NCI-H2081 treated with DMSO at 0.1 percent for 48 hours (cell line): ENCODE measurements at places on chromosomes 6 and 20.

DNA sequence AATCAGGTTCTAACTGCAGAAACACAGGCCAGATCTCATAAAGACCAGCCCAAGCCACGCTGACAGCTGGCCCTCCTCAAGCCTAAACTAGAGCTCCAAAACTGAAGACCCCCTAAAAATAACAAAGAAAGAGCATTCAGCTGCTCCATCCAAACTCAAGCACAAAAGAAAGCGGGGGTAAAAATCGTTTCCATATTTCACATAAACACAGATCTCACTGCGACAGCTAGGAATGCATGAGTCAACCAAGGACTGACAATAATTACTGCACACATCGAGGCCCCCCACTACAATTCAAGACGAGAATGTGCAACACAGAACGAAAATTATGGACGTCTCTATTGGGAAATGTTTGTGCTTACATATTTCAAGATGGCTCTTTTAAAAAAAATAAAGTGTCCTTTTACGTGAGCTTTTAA, 31.1 kb downstream of the CNKSR3 start:
- DNase-seq, result no peak

GRCh38 chr6:43964659-43965570, 162.3 kb downstream of the MRPL14 start:
- no peak for DNase-seq

GRCh38 chr6:166617359-166617758, 9.7 kb downstream of the RPS6KA2 start:
- DNase-seq, result no peak

DNA sequence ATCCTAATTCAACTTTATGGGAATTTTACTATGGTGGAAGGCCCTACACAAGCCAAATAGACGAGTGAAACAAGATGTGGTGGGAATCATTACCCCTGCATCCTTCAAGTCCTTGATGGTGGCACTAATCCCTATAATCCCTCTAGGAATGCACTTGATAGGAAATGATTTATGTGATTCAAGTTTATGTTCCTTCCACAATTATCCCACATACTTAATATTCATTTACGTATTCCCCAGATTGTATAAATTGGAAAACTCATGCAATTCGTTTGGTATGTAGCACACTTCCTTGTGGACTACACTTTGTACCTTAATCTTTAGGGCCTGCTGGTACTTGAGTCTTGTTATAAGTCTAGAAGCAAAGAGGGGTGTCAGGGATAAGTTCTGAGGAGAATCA, 40.8 kb downstream of the PKIB start:
- no peak for DNase-seq

DNA sequence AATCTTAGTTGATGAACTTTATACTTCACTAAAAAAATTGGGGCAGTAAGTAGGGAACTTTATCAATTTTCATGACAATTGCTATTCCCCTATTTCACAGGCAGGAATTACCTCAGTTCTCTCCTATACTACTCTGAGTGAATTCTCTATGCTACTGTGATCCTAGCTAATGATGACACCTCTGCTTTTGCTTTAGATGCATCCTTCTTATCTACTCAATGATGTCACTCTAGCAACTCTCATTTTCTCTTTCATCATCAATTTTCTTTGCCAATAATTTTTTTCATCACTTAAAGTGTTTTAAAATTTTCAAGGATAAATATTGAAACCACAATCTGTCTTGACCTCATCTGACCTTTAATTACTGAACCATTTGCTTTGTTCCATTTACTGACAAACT, 8.1 kb downstream of the DEFB114 start:
- no peak for DNase-seq

DNA sequence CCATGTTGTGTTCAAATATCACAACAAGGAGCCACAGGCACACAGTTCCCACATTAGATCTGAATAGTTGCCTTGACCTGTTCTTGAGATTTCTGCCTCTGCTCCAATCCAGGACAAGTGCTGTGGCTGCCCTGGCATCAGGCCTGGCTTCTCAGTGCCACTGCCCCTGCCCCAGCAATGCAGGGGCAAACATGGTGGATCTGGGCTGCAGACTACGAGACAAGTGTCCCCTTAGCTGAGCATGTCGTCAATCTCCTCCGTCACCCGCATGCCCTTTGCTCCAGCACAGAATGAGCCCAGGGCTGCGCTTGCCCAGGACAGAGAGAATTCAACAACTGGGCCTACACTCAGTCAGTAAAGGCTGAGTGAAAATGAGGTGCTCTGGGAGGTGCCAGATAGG, 201.6 kb downstream of the SYNDIG1 start:
- no peak for DNase-seq

DNA sequence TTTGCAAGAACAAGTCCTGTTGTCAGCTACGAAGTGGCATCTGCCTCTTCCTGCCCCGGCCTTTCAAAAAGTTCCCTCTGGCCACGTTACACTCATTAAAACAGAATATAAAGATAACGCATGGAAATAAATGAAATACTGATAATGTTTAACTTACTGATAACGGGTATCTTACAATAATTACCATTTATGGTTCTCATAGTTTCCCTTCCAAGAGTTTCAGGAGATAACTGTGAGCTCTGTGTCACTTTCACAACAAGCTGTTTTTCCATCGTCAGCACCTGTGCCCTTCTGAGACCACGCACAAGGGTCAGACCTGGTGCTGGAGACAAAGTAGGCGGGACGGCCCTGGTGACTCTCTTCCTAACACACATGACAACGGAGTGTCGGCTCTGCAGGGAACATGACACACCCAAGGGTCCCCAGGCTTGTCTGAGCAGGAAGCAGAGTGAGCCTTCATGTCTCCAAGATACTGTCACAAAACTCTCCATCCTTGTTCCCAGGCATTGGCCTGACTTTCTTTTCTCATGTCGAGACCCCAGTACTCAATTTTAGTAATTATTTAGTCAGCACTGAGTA, 86.2 kb upstream of the THBS2 start:
- DNase-seq, result no peak

- DNase-seq, result no peak
Measured at GRCh38 chr6:158376631-158377081, 64.4 kb downstream of the TULP4 start.

GRCh38 chr6:7324520-7324919, 11.5 kb upstream of the SSR1 start:
- no peak for DNase-seq

GRCh38 chr20:48652961-48653705, 174.7 kb downstream of the PREX1 start:
- no peak for DNase-seq

GRCh38 chr6:112879920-112880413, 532.8 kb downstream of the RFPL4B start:
- no peak for DNase-seq

- no peak for DNase-seq
Measured at GRCh38 chr6:52243282-52243893, 912 bp downstream of the IL17F start.

DNA sequence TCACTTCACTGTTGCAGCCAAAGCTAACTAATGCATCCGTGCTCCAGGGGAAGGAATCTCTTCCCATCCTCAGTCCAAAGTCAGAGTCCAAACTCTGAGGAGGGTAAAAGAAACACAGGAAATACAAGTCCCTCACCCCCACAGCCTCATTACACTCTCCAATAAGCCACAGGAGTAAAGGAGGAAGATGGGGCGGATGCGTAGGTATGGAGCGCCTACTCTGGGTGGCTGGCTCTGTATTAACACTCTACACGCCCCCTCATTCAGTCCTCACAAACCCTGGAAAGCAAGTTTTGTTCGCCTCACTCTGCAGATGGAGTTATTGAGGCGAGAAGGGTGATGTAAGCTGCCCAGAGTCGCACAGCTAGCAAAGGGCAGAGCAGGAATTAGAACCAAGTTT, 242.9 kb downstream of the NRN1 start:
- DNase-seq, result no peak

GRCh38 chr6:8269094-8269493, 166.3 kb downstream of the SLC35B3 start:
- DNase-seq, result no peak

DNA sequence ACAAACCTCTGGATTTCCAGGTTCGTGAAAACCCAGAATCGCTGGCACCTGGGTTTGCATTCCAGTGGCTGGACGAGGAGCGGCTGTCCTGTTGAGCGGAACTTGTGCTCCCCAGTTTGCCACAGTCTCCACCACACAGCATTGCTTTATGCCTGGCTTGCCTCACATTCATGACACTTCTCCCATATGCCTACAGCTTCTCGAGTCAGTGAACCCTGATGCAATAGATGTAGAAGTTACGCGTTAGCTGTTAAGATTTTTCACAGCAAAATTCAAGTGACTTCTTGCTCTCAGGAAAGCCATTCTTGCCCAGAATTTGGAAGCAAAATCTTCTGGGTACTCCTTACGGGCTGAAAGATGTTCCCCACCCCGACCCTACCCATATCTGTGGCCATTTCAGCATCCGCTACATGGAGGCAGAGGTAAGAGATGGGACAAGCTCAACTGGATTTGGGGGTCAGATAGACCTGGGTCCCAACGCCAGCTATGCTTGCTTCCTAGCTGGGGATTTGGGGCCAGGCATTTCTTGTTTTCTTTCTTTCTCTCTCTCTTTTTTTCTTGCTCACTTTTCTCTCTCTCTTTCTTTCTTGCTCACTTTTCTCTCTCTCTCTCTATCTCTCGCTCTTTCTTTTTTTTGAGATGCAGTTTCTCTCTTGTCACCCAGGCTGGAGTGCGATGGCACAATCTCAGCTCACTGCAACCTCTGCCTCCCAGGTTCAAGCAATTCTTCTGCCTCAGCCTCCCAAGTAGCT, 12.4 kb upstream of the GDAP1L1 start:
- DNase-seq, result no peak

DNA sequence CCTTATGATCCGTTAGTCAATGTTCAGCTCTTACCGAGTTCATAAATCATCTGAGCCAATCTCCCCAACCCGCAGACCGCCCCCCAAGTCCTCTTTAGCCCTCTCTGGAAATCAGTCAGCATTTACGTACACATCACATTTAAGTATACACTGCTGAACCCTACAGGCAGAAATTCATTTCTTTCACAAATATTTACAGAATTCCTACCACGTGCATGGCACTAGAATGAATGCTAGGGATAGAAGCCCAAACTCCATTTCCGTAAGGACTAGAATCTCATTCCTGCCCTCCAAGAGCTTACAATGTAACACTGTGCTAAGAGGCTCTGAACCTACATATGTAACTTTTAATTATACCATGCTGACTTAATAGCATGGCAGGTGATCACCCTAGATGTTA, 1.8 kb downstream of the OSER1 start:
- DNase-seq, result no peak

- DNase-seq, result no peak
Measured at GRCh38 chr20:32078791-32079190, 26.7 kb downstream of the HCK start.

GRCh38 chr6:92942549-92942948, 476.8 kb downstream of the EPHA7 start:
- no peak for DNase-seq

- DNase-seq, result no peak
Measured at GRCh38 chr20:24518515-24518914, 49.1 kb downstream of the SYNDIG1 start.

- DNase-seq, result no peak
Measured at GRCh38 chr20:4082406-4083097, 67.2 kb upstream of the RNF24 start.

DNA sequence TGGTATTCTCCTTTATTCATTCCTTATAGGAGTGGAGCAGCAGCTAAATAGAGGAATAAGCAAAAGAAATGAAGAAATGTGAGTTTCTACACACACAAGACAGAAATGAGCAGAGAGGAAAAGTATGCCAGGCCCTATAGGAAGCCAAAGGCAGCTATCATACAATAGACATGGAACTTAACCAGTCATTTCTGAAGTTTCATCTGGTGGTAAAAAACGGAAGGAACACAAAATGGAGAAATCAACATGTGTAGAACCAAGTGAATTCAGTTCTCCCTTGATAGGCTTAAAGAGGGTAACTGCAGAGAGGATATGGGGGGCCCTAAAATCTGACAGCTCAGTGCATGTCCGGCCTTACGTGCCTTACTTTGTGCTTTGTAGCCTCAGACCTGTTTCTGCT, 44.6 kb downstream of the TSBP1 start:
- DNase-seq, result no peak

DNA sequence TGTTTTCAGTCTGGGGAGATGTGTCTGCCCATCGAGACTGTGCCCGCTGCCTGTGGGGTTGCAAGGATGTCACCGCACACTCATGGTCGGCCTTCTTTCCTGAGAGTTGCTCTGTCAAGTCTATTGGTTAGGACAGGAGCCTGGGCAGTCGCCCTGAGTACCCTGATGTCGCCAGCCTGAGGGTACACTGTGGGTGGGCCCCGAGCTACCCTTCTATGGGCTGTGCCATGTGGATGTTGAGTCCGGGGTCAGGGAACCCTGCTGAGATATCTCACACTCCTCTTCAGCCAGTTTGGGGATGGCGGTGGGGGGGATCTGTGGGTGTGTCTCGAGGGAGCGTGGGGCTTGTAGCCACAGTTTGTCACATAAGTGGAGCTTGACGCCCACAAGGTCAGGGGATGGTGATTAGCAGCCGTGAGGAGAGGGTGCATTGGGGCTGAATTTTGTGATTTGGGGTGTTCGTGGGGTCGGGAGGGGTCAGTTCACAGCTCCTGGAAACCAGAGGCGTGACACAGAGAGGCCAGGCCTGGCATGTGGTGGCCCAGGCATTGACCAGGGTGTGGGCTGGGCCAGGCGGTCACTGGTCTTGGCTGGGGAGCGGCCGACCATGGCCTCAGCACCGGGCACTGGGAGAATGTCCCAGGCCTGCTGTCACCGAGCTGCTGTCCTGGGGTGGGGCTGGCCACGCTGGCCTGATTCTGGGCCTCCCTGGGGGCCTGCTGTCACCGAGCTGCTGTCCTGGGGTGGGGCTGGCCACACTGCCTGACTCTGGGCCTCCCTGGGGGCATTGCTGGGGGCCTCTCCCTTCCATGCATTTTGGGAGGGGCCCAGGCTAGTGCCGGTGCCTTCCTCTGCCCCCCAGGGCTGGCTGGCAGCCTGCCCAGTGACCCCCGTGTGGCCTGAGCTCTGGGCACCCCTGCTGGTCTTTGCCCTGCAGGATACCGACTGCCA, 1.6 kb upstream of the NPBWR2 start:
- no peak for DNase-seq

- DNase-seq, result peak; percentile 22
Measured at GRCh38 chr6:13248053-13248452, 80.3 kb downstream of the TBC1D7 start.

DNA sequence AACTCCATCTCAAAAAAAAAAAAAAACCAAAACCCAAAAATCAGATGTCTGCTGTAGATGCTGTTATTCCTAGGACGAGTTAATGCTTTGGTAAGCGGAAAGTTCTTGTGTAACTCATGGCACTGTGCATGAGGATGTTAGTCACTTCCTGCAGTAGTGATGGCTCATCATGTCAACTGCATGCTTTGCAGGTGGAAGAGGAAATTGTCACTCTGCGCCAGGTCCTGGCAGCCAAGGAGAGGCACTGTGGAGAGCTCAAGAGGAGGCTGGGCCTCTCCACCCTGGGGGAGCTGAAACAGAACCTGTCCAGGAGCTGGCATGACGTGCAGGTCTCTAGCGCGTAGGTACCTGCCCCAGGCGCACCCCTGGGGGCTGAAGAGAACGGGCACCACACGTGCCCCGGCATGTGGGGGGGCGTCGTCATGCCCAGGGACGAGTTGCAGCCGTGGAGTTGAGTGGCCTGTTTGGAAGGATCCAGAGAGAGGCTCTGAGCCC, 8.5 kb downstream of the TPD52L2 start:
- DNase-seq, result no peak

GRCh38 chr6:25327432-25327831, 48.3 kb downstream of the CARMIL1 start:
- no peak for DNase-seq

- DNase-seq, result no peak
Measured at GRCh38 chr6:105179244-105180065, at the start of gene POPDC3. Gene POPDC3, minus strand, starts transcription at chr6:105180014. Its CDS starts 18,105 bp downstream, at chr6:105161909.

- no peak for DNase-seq
Measured at GRCh38 chr6:96116674-96117073, 100.9 kb downstream of the FUT9 start.
